Fibroblast of the conjunctiva (primary cell): ENCODE measurements at places on chromosomes 5 and 9.
A peak's percentile ranks its signal among the peaks of the same experiment; 100 is the strongest.

DNA sequence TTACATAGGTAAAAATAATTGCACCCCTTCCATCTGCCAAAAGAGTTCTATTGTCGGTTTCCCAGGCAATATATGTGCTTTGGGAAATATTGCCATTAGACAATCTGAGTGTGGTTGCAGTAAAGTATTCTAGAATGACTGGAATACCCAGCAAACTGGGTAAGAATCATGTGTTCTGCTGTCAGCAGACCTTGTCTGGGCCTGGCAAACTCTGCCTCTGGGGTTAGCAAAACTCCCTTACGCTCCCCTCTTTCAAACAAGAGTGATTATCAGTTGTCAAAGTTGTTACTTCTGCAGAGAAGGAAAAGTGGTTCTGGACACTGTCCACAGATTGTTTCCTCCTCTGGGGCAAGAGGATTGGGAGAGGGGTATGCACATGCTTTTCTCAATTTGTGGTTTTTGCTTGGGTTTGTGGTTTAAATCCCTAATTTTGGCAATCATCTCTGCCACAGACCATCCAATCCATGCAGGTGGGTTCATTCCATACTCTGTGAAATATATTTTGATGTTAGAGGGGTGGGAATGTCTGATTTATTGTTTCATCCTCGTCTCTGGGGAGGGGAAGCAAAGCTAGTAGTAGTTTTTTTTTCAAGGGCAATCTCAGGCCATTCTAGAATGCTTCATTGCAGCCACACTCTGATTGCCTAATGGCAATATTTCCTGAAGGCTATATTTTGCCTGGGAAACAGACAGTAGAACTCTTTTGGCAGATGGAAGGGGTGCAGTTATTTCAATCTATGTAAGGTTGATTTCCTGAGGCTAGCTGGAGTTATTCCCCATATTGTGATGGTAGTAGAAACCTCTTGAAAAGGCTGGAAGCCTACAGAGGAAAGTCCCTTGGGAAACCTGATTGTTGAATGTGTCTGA lies 24.0 kb upstream of the TNFSF15 start:
- DNase-seq: no peak

- DNase-seq: no peak
Measured at GRCh38 chr5:119445544-119445943, 6.8 kb upstream of the HSD17B4 start.

DNA sequence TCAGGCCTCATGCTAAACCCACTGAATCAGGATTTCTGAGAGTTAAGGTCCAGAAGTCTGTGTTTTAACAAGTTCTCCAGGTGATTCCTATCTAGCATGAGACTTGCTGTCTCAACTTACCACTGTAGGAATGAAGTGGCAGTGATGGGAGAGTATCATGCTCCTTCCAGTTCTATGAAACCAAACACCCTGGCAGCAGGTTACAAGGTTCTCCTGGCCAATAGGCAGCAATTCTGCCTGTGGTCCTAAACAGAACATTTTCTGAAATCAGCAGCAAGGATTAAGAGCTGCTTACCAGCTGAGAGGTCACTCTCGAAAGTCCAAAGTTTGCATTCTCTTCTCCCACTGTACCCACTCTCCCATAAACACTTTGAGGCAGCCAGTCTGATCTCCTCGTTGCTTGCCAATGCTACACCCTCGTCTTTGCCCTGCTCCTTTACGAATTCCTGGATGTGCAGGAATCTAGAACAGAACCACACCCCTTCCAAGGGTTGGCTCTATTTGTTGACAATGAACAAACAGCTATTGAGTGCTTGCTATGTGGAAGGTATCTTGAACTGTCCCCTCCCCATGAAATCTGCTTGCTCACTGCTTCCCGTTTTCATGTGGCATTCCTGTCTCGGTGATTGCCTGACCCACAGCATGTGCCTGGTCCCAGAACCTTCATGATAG lies 100.5 kb downstream of the TMEM174 start:
- DNase-seq: no peak

- no peak for DNase-seq
Measured at GRCh38 chr5:56144211-56144610, 88.9 kb downstream of the ANKRD55 start.

- DNase-seq: no peak
Measured at GRCh38 chr5:124902097-124902821, 155.8 kb upstream of the ZNF608 start.

GRCh38 chr9:128550226-128550625 lies 2.2 kb upstream of the SPTAN1 start:
- DNase-seq: no peak

GRCh38 chr5:173764332-173765028 lies 123.7 kb upstream of the CPEB4 start:
- DNase-seq: peak; percentile 92

GRCh38 chr5:146906803-146907202 lies 28.2 kb upstream of the PPP2R2B start:
- no peak for DNase-seq

- no peak for DNase-seq
Measured at GRCh38 chr9:120855827-120856670, 13.3 kb upstream of the PSMD5 start.

GRCh38 chr5:7714697-7715096 lies 136.2 kb downstream of the CFAP90 start:
- no peak for DNase-seq

DNA sequence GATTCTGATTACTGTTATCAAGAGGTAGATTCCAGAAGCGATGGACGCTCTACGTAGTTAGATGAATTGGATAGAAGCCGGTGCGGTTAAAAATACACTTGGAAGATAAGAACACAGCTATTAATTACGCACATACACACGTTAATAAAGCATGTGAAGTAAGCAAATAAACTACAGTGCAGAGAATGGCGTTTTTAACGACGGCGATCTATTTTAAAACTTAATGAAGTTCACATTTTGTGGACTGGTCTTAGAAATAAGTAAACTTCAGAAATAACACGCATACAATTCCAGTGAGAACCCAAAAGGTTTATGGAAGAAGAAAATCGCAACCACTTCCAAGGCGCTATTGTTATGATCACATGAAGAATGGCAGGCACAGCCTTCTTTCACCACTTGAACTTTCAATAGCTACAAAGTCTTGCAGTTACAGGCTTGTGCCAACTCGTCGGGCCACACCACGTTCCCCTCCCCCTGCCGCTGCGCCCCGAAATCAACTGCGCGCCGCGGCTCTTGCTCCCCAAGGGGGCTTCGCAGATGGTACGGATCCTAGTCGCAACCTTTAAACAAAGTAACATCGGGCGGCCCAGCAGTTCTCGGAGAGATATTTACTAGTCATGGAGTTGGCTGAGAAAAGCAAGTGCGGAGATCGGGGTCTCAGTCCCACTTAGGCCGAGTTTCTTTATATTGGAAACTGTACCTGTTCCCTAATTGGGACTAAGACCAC lies 866 bp upstream of the SEMA6A start:
- no peak for DNase-seq

- DNase-seq: no peak
Measured at GRCh38 chr5:139829471-139829870, 33.9 kb downstream of the PSD2 start.

- no peak for DNase-seq
Measured at GRCh38 chr5:168353216-168353957, 61.9 kb downstream of the WWC1 start.

GRCh38 chr5:23675456-23675855 lies 168.0 kb downstream of the PRDM9 start:
- DNase-seq: no peak

GRCh38 chr9:126420643-126421564 lies 94.3 kb downstream of the MVB12B start:
- DNase-seq: no peak

DNA sequence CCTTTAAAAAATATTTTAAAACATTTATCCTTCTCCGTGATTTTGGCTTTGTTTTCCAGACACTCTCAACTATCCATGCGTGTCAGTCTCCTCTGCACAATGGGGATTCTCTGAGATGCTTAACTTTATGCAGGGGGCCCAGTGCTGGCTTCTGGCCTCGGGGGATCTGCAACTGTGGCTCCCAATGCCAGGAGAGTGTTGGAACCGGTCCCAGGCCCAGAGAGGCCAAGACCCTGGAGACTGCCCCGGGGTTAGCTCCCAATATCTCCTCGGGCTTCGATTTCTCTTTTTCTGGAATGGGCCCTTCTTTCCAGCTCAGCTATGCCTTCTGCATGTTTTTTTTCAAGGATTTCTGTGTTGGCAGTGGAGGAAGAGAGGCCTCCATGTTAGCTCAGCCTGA lies 20.1 kb upstream of the SARDH start:
- no peak for DNase-seq

DNA sequence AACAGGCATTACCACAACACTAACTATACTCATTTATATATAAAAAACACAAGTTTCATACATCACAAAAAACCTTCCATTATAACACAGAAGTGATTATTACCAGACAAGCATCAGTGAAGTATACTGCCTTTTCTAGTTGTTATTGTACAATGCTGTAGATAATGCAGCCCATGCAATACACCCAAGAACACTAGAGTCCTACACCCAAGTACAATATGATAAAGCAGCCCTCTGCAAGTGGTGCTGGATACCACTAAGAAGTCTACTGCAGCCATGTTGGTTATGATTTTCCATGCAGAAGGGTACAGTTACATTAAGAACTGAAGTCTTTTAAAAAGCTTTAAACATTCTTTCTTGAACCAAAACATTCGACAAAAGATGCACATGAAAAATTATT lies 10.3 kb downstream of the ZFAND5 start:
- DNase-seq: no peak

- DNase-seq: no peak
Measured at GRCh38 chr5:73624888-73625287, 1.1 kb upstream of the ARHGEF28 start.

GRCh38 chr9:96459268-96460007 lies 9.5 kb downstream of the HABP4 start:
- no peak for DNase-seq

- DNase-seq: no peak
Measured at GRCh38 chr9:128770286-128771030, 1.3 kb downstream of the ZER1 start.

DNA sequence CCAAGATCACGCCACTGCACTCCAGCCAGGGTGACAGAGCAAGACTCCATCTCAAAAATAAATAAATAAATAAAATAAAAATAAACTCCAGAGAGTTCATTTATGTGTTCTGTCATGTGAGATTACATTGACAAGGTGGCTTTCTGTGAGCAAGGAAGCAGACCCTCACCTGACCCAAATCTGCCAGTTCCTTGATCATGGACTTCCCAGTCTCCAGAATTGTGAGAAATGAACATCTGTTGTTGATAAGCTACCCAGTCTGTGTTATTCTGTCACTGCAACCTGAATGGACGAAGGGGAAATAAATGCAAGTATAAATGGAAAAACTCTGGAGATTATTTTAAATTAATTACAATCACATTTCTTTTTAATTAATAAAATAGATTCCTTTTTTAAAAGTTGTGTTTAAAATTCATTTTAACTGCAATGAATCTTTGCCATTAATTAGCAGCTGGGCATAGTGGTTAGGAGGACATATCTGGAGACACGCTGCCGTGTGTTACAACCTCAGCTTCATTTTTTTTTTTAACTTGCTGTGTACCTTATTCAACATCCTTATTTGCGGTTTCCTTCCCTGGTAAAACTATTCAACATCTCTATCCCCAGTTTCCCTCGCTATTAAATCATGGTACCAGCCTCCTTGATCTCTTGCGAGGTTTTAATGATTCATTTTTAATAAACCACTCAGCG lies 376.4 kb downstream of the CHSY3 start:
- DNase-seq: no peak

- DNase-seq: no peak
Measured at GRCh38 chr9:137052998-137053943, 590 bp downstream of the ENTPD2 start.

- DNase-seq: no peak
Measured at GRCh38 chr5:59186623-59187022, 603.7 kb downstream of the RAB3C start.

GRCh38 chr9:33287087-33287490 lies 3.2 kb upstream of the NFX1 start:
- peak; percentile 73 for DNase-seq

DNA sequence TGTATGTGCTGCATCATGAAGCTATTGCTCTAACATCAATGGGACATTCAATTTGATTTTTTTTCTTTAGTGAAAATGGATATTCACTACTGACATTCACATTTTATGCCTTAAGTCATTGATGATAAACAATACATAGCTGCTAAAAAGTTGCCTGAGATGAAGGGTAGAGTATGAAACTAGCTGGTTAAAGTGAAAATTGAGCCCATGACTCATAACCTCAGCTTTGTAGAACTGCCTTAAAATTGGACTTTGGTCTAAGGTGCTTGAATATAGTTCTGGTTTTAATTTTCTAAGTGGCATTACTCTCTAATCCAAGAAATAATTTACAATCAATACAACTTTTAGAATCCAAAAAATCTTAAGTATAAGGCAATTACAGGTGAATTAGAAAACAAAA lies 740.4 kb upstream of the RIOK2 start:
- DNase-seq: no peak

DNA sequence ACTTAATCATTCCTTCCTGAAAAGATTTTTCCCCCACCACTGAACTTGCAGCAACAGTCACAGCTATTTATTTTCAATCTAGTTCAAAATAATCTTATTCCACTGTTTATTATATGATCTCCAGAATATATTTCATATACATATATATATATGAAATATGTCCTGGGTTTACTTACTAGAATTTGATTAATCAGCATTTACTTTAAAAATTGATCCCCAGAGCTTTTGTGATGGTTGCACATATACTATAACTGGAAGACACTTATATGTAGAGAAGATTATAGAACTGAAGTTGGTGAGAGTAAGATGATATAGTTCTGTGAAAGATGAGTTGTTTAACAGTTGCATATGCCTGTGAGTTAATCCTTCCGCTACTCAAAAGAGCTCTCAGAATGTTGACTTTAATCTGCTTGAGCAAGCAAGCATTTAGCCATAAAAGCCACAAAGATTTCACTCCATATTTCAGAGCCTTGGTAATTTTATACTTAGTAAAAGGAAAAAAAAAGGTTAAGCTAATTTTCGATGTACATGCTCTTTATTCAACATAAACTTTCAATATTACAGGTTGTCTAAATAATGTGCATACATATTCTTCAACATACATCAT lies 399.3 kb upstream of the CDH9 start:
- DNase-seq: no peak

DNA sequence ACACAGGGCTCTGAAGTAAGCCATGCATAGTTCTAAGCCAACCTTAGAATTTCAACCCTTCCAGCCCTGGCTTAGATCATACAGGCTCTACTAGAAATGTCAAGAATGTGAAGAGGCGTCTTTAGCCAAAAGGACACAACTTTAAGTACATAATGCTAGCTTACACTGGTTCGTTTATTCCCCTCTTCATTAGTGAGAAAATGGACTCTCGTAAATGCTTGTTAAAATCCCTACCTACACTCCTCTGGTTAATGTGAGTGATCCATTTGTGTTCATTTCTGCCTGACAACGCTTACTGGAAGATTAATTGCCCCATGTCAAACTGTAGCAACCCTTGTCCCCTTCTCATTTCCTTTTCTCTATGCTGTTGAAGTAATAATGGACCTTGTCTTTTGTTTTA lies 149.3 kb upstream of the POU5F2 start:
- no peak for DNase-seq

GRCh38 chr5:100827481-100827889 lies 75.6 kb downstream of the ST8SIA4 start:
- DNase-seq: no peak

GRCh38 chr9:126500600-126501382 lies 112.9 kb upstream of the LMX1B start:
- peak; percentile 43 for DNase-seq
